ENCODE measurements at places on chromosomes 11 and 22. TPM values are rescaled to one million over a fixed set of nuclear protein-coding genes. Genes with fewer than 3 reads are reported as not detected.

DNA sequence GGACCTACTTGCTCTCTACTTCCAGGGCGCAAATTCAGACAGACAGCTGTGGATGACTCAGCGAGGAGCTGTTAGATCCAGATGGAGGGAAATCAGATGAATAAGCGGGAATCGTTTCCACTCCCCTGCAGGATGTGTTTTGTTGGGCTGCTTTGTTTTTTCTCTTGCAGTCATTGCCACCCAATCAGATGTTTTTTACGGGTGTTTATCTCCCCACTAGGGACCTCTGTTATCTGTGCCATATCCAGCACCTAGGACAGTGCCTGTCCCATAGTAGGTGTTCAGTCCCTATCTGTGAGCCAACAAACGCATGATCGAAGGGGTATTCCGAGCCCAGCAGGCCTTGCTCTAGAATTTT is 51.1 kb upstream of the PARVG start:
- H3K27ac ChIP-seq = no peak overlapping the region
- H3K27me3 ChIP-seq = no peaks in the 10 kb centered on the region
- peaks cover 62% of the 10 kb centered on the region for H3K36me3 ChIP-seq
- H3K4me1 ChIP-seq = peaks cover 33% of the 10 kb centered on the region
- no peak for DNase-seq

DNA sequence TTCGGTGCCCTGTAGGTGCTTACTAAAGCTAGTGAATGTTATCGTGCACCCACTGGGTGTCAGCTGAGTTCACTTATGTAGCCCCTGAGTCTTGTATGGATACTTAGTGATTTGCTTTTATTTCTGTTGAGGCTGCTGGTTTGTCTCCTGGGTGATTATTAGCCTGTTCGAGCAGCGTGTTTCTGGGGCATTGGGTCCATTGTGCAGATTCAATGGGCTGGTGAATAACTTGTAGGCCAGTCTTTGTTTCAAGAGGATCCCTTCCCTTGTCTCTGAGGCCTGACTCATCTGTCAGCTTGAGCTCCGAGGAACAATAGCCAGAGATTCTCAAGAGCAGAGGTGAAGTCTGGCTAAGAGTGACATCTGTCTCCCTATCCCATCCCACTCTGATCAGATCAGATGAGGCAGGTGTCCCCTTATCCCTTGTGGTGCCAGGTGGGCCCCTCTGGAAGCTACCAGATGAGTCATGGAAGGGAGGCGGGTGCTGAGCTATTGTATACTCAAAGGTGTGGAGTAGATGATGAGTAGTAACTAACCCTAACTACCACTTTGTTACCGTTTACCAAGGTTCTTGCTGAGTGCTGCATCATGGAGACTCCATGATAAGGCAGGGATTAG is 3.7 kb downstream of the MIAT start:
- no peak overlapping the region for H3K27ac ChIP-seq
- peaks cover 45% of the 10 kb centered on the region for H3K4me1 ChIP-seq
- H3K36me3 ChIP-seq = peaks cover 6% of the 10 kb centered on the region

DNA sequence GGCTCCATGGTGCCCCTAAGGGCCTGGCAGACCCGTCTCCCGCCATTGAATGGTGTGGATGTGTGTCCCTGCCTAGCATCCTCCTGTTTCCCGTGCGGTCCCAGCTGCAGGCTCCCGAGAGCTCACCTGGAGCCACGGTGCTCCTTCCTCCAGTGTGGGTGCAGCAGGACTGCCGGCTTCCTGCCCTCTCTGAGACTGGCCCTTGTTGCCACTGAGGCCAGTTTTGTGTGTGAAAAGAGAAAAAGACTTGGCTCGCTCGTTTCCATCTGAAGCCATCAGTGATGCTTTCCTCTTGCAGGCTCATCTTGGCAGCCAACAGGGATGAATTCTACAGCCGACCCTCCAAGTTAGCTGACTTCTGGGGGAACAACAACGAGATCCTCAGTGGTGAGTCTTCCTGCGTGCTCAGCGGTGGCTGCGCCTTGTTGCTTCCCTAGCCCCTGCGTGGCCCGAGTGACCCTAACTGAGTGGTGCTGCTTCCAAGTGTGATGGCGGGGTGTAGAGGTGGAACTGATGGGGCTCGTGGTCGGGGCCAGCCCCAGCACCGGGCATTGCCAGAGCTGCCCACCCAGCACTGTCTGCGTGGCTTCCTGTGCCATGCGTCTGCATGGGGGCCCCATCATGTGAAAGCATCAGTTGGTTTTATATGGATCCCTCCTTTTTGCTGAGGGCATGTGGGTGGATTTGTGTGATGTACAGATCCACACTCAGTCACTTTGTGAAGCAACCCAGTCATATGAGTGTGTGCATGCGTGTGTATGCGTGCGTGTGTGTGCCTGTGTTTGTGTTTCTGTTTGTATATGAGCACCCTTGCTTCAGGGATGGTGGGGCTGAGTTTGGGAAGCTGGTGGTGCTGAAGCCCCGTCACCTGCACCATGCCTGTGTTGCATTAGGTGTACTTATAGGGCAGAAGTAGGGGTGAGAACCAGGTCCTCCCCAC is 22.4 kb downstream of the TANGO2 start:
- H3K27ac ChIP-seq = no peak overlapping the region
- H3K36me3 ChIP-seq = peaks cover 48% of the 10 kb centered on the region
- H3K4me3 ChIP-seq = no peak overlapping the region
- H3K4me1 ChIP-seq = no peaks in the 10 kb centered on the region

- no peaks in the 10 kb centered on the region for H3K36me3 ChIP-seq
- H3K4me1 ChIP-seq = no peaks in the 10 kb centered on the region
- H3K27ac ChIP-seq = no peak overlapping the region
- H3K4me3 ChIP-seq = no peak overlapping the region
Measured at GRCh38 chr11:91220476-91221202, 997.8 kb upstream of the CHORDC1 start.

- H3K27me3 ChIP-seq = peaks cover 8% of the 10 kb centered on the region
- no peaks in the 10 kb centered on the region for H3K36me3 ChIP-seq
- DNase-seq = no peak
- H3K4me1 ChIP-seq = no peaks in the 10 kb centered on the region
- no peak overlapping the region for H3K27ac ChIP-seq
Measured at GRCh38 chr22:49271369-49271727, 556.3 kb downstream of the BRD1 start.

DNA sequence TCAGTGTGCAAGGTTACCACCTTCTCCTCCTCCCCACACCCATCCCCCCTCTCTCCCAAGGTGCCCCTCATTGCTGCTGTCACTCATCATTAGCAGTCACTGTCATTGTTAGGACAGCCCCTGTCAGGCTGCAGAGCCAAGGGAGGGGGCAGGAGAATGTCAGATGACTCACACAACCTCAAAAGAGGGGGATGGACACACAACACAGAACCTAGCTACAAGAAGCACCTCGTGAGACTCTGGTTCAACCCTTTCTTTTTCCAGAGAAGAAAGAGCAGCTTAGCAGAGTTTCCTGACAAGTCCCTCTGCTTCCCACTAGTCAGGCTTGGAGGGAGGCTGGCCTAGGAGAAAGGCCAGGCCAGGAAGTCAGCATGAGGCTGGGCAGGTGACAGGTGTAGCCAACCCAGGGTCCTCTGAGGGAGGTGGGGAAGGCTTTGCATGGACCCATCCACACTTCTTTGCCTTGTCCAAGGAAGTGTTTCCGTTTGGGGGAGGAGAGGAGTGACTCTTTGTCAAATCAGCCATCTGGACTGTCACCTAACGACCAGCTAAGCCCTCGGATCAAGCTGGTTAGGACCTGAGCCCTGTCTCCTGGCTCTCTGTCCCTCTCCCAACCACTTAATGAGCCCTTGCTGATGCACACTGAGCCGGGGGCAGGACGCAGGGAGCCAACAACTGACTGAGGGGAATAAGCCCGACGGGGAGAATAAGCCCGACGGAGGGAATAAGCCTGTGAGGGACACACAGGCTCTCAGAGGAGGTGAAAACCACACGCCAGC is 18.3 kb downstream of the ADORA2A start:
- no peak overlapping the region for H3K4me3 ChIP-seq
- peak overlapping the region; percentile 30 for H3K27ac ChIP-seq
- peaks cover 38% of the 10 kb centered on the region for H3K4me1 ChIP-seq
- H3K36me3 ChIP-seq = peaks cover 36% of the 10 kb centered on the region

GRCh38 chr11:8327761-8328192 is 64.1 kb upstream of the LMO1 start:
- H3K4me3 ChIP-seq = no peak overlapping the region
- no peaks in the 10 kb centered on the region for H3K27me3 ChIP-seq
- H3K27ac ChIP-seq = no peak overlapping the region

GRCh38 chr11:6418557-6419008 is 311 bp downstream of the APBB1 start:
- H3K27me3 ChIP-seq = peaks cover 25% of the 10 kb centered on the region
- H3K36me3 ChIP-seq = no peaks in the 10 kb centered on the region
- H3K4me1 ChIP-seq = peaks cover 4% of the 10 kb centered on the region
- H3K4me3 ChIP-seq = no peak overlapping the region
- DNase-seq = no peak
- H3K27ac ChIP-seq = no peak overlapping the region

DNA sequence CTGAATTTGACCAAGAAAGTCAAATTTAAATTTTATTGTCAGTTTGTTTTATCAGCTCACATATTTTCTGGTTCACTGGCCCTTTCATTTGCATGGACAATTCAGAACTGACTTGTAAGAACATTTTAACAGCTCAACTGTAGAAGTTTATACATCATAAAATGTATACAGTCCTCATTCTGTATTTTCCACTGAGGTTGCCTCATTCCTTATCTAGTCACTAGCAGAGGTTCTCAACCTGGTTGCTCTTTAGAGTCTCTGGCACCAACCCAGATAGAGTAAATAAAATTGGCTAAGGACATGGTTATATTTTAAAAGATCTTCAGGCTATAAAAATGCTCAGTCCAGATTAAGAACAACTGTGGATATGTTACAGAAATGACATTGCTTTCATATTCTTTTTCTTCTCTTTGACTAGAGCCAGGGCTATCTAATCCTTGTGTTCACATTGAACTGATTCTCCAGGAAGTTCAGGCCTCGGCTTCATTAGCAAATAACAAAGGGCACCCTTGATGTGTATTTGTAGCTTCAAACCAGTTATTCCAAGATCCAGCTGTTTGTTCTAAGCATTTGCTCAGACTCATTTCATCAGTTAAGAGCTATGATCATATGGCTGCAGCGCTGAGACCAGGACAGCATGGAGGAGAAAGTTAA is 782.5 kb downstream of the ETS1 start:
- DNase-seq = no peak
- no peak overlapping the region for H3K27ac ChIP-seq
- H3K36me3 ChIP-seq = no peaks in the 10 kb centered on the region

- H3K4me3 ChIP-seq = no peak overlapping the region
- no peak for DNase-seq
- H3K27me3 ChIP-seq = no peaks in the 10 kb centered on the region
- H3K36me3 ChIP-seq = no peaks in the 10 kb centered on the region
- no peaks in the 10 kb centered on the region for H3K4me1 ChIP-seq
Measured at GRCh38 chr11:109512249-109512648, 90.3 kb downstream of the C11orf87 start.

DNA sequence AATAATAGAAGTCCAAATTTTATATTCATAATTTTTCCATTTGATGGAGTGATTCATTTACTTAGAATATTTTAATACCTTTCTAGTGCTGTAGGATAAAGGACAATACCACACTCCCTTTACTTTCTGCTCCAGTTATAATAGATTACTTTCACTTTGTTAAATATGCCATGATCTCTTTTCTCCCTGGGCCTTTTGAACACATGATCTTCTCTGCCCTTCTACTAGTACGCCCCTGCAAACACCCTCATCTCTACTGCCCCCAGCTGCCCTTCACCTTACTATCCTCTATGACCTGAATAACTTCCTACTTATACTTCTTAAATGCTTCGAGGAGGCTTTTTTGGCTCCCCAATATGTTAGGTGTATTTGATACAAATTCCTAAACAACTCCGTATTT is 177.3 kb downstream of the GUCY1A2 start:
- DNase-seq = no peak
- H3K27ac ChIP-seq = no peak overlapping the region
- no peaks in the 10 kb centered on the region for H3K27me3 ChIP-seq
- no peaks in the 10 kb centered on the region for H3K36me3 ChIP-seq
- no peaks in the 10 kb centered on the region for H3K4me1 ChIP-seq

DNA sequence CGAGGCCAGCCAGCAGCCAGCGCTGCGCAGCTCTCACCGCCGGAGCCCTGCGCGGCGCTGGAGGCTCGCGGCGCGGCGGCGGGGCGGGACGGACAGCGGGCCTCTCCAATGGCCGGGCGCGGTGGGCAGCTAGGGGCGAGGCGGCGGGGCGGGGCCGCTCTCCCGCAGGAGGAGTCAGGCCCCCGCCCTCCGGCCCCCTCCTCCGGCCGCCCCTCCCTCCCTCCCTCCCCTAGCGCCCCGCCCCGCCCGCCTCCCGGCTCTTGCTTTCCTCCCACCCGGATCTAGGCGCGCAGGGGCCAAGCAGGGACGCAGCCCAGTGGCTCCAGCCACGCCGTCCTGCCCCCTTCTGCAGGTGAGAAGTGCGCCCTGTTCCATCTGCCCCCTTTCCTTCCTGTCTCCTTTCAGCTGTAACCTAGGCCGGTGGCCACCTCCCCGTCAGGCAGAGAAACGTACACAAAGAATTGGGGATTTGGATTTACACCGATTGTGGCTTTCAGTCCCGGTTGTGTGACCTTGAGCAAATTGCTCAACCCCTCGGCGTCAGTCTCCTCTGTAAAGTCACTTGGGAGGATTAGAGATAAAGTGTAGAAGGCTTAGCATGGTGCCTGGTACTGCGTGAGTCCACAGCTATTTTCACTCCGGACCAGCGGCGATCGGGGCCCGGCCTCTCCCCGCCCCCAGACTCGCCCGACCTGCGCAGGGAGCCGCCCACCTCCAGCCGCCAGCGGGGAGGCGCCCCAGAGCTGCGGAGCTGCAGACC is at the start of gene FZD4:
Gene FZD4, minus strand, starts transcription at position 35 of the 760 bp plus-strand sequence. CDS start 310 bp downstream, outside the sequence.
- peak; percentile 49 for DNase-seq
- peaks cover 76% of the 10 kb centered on the region for H3K27me3 ChIP-seq
- no peak within 1 kb of the TSS for H3K27ac ChIP-seq
- H3K4me3 ChIP-seq = peak within 1 kb of the TSS; percentile 92
- H3K36me3 ChIP-seq = no peaks in the 10 kb centered on the region

DNA sequence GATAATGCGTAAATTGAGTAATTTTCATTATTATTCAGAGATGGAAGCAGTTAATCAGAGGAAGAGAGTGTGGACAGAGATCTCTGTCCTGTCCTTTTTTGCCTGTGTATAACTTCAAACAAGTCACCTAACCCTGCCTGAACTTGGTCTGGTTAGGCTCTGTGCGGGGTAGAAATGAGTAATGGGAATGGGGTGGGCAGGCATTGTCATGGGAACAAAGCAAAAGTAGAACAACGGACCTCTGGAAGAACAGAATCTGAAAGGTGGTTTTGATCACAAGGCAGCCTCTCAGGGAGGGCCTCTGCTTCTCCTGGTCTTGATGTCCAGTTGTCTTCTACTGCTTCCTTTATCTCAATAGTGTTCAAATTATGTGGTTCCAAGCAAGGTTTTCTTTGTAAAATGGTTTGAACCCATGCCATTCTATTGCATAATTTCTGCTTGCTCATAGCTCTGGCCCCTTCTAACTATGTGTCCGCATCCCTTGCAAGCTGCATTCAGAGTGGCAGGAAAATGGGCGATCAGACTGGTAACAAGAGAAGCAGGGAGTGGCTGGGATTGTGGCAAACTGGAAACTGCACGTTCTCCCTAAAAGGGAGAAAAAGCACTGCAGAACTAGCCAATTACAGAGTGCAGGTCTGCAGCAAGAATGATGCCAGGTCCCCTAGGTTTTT is 76.1 kb downstream of the PRR5L start:
- no peaks in the 10 kb centered on the region for H3K36me3 ChIP-seq
- H3K4me1 ChIP-seq = peaks cover 13% of the 10 kb centered on the region
- peaks cover 62% of the 10 kb centered on the region for H3K27me3 ChIP-seq
- no peak for DNase-seq

The PTGDR2 gene
- 0.32 TPM for total RNA-seq

The VPREB1 gene
- total RNA-seq = not detected

The CD44 gene
- total RNA-seq = 232 TPM

The SLC25A18 gene
- total RNA-seq = not detected

The KRTAP5-11 gene
- total RNA-seq = not detected

The OR52I2 gene
- not detected for total RNA-seq

The GUCY1A2 gene
- not detected for total RNA-seq

The MRGPRF gene
- total RNA-seq = not detected

The HEPN1 gene
- not detected for total RNA-seq
